ENCODE measurements at places on chromosomes 12 and 14. TPM values are rescaled to one million over a fixed set of nuclear protein-coding genes. Genes with fewer than 3 reads are reported as not detected.

GRCh38 chr12:112564160-112564784 is 145.5 kb downstream of the PTPN11 start:
- DNase-seq = no peak

- DNase-seq = no peak
Measured at GRCh38 chr14:90535556-90536090, 138.8 kb downstream of the CALM1 start.

DNA sequence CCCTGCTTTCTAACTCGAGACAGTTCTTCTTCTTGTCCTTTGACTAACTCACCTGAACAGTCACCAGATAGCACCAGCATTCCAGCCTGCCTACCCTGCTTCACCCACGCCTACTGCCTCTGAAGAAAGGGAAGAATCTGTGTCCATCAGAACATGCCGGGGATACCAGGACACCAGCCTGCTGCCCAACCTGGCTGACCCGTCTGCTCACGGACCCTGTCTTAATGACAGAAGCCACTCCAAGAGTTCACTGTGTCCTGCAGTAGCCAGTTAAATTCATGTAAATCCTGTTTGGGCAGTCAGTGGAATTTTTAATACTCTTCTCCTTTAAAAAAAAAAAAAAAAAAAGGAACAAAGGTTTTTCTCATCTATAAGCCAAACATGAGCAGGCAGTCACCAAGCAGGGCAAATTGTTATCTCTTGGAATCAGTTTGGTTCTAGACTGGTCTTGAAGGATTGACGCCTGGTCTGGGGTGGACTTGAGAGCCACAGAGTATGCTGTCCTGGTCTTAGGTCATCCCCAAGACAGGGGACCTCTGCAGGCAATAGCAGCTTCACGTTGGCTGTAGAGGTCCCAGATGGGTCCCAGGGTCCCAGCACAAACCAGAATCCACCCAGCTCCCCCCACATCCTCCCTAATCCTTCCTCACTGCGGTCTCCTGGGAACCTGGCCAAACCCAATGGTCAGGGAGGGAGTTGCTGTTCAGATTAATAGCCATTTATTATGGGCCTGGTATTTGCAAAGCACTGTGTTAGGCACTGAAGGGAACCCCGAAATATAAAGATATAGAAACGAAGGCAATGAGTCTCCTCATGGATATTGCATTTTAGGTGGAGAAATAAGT is 181.1 kb upstream of the HIF1A start:
- no peak for DNase-seq

GRCh38 chr12:56288705-56289387 is 11.3 kb downstream of the CS start:
- no peak for DNase-seq

DNA sequence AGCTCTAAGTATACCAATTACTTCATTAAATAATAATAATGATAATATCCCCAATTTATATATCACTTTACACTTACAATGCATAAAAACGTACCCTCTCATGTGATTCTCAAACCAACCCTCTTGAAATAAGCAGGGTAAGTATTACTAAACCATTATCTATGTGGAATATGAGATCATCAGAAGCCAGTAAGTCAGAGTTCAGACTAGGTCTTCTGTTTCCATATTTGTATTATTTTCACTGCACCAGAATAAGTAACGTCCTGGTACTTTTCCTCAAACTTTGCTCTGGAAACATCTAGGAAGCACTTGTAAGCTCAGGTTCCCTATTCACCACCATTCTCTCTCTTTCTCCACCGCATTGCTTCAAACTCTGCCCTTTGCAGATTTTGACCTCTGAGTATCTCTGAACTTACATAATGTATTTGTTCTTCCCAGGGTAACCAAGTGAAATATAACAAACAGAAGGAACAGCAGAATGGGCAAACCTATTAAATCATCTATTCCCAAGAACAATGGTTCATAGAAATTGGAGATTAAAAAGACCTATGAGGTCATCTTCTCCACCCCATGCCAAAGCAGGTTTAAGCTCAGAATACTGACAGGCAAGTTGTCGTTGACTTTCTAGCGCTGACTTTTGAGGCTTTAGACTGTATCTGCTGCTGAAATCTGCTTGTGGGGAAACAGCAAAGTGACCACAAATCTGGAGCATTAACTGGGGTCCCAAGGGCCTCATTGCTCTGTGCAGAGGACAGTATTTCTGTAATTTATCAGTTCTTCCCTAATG is 161.3 kb upstream of the FAR2 start:
- no peak for DNase-seq

- DNase-seq = no peak
Measured at GRCh38 chr12:120115692-120116440, 687 bp downstream of the RAB35 start.

GRCh38 chr12:40099423-40099853 is 6.4 kb downstream of the SLC2A13 start:
- DNase-seq = no peak

DNA sequence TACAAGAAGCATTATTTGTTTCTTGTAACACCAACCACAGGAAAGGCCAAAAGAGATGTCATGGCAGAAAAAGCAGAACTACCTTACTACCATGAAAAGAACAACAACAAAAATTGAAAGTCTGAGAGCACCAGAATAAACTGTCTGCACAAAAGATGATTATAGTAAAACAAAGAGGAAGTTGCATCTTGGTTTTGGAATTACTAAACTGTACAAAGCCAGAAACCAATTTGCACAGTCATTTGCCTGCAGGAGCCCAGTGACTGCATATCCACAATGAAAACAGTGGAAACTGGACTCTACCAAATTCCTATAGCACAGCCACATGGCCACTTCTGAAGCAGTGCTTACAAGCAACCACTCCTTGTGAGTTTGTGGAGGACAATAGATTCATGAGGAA is 276.2 kb downstream of the SSPN start:
- no peak for DNase-seq

DNA sequence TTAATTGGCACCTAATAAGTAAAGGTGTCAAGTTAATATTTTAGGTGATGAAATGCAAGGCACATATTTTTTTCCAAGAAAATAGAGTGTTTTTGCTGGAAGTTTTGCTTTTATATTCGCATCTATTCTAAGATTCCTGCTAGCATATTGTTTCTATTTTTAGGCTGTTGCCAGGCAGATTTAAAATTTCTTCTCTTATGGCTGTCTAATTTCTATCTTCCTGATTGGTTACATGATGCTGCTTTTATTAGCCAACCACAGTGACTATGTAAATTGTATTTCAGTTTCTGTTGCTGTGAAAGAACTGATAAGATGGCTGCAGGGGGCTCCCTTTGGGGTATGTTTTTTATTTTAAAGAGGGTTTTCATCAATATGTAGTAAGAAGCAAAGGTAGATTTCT is 42.7 kb downstream of the ATF7IP start:
- no peak for DNase-seq

DNA sequence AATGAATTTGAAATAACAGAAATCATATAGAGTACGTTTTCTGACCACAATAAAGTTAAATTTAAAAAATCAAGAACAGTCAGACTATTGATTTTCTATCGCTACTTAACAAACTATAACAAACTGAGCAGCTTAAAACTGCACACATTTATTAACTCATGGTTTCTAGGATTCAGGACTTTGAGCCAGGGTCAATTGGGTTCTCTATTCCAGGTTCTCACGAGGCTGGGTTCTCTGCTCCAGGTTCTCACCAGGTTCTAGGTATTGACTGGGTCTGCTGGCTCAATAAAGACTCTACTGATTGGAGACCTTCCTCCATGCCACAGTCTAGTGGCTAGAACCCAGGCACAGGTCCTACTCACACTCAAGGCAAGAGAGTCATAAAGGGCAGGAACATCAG is 22.8 kb downstream of the ABCC9 start:
- no peak for DNase-seq

Gene SNW1
- total RNA-seq = 85.1 TPM

Gene NKX2-1
- total RNA-seq = not detected

Gene SDR9C7
- 36.4 TPM for total RNA-seq

Gene KRT79
- total RNA-seq = 48.8 TPM

Gene LRIG3
- 118 TPM for total RNA-seq
